Neuronal stem cell (in vitro differentiated cells): ENCODE measurements at places on chromosomes 6 and 20.

GRCh38 chr6:74075896-74076295 is 379.9 kb downstream of the CD109 start:
- no peaks in the 10 kb centered on the region for H3K27me3 ChIP-seq
- no peaks in the 10 kb centered on the region for H3K36me3 ChIP-seq
- H3K4me1 ChIP-seq = no peaks in the 10 kb centered on the region
- no peak overlapping the region for H3K4me3 ChIP-seq

DNA sequence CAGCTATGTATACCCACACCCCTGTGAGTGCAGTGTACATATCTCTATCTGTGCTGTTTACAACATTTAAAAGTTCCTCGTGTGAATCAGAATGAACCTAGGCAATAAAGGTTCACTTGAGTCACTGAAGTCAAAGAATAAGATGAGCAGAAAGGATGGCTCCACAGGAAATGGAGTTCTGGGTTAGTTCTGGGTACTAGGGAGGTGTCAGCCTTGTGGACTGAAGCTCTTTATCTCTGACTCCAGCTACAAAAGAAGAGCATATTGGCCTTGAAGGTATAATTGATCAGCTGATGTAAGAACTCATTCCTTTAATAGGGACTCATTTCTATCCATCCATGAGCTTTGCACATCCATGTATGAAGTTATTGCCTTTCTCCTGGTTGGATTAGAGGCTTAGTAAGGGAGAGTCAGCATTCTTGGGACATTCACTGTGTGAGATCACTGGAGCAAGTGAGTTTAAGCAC is 73.9 kb upstream of the BACH2 start:
- H3K27me3 ChIP-seq = no peaks in the 10 kb centered on the region
- no peak for DNase-seq
- no peaks in the 10 kb centered on the region for H3K36me3 ChIP-seq
- H3K27ac ChIP-seq = no peak overlapping the region
- H3K4me3 ChIP-seq = no peak overlapping the region

- H3K4me1 ChIP-seq = peaks cover 62% of the 10 kb centered on the region
- H3K27ac ChIP-seq = no peak overlapping the region
- no peaks in the 10 kb centered on the region for H3K36me3 ChIP-seq
These were observed 71.3 kb upstream of the KCNG1 start for GRCh38 chr20:51094221-51094620.

DNA sequence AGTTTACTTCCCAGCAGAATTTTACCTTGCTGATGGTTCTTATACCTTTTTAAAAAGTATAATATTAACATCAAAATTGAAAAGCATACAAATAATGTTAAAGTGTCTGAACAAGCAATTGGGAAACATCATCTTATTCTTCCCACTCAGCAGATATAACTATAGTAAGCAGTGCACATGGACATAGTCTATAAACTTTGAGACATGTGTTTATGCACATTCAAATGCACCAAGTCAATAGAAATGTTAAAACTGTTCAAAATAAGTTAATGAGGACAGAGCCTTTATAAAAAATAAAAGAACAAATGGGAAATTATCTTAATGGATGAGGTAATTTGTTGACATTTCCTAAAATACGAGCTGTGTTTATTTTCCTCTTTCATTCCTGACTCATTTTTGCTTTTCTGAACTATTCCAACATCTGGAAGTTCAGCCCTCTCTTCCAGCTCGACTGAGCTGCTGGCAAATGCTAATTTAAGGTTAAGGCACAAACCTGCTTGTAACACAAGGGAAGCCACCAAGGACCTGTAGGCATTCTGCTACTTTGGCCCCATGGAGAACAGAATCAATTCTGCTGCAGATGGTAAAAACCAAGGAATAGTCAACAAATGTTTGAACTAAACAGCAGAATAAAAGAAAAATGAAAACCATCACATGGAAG is 110.3 kb upstream of the MAP3K4 start:
- no peaks in the 10 kb centered on the region for H3K27me3 ChIP-seq
- no peaks in the 10 kb centered on the region for H3K36me3 ChIP-seq

- no peak overlapping the region for H3K4me3 ChIP-seq
- H3K27ac ChIP-seq = peak overlapping the region; percentile 4
- H3K27me3 ChIP-seq = no peaks in the 10 kb centered on the region
- no peak for DNase-seq
- H3K36me3 ChIP-seq = no peaks in the 10 kb centered on the region
These were observed 32.4 kb downstream of the JPH2 start for GRCh38 chr20:44154521-44155001.

GRCh38 chr6:129643176-129643575 is 66.8 kb downstream of the ARHGAP18 start:
- DNase-seq = no peak
- H3K27ac ChIP-seq = no peak overlapping the region
- no peaks in the 10 kb centered on the region for H3K27me3 ChIP-seq
- H3K4me1 ChIP-seq = no peaks in the 10 kb centered on the region
- no peak overlapping the region for H3K4me3 ChIP-seq

- H3K4me3 ChIP-seq = no peak overlapping the region
- no peaks in the 10 kb centered on the region for H3K4me1 ChIP-seq
- no peak overlapping the region for H3K27ac ChIP-seq
- H3K36me3 ChIP-seq = no peaks in the 10 kb centered on the region
- H3K27me3 ChIP-seq = no peaks in the 10 kb centered on the region
These were observed 52.6 kb upstream of the GCM1 start for GRCh38 chr6:53201270-53201669.

DNA sequence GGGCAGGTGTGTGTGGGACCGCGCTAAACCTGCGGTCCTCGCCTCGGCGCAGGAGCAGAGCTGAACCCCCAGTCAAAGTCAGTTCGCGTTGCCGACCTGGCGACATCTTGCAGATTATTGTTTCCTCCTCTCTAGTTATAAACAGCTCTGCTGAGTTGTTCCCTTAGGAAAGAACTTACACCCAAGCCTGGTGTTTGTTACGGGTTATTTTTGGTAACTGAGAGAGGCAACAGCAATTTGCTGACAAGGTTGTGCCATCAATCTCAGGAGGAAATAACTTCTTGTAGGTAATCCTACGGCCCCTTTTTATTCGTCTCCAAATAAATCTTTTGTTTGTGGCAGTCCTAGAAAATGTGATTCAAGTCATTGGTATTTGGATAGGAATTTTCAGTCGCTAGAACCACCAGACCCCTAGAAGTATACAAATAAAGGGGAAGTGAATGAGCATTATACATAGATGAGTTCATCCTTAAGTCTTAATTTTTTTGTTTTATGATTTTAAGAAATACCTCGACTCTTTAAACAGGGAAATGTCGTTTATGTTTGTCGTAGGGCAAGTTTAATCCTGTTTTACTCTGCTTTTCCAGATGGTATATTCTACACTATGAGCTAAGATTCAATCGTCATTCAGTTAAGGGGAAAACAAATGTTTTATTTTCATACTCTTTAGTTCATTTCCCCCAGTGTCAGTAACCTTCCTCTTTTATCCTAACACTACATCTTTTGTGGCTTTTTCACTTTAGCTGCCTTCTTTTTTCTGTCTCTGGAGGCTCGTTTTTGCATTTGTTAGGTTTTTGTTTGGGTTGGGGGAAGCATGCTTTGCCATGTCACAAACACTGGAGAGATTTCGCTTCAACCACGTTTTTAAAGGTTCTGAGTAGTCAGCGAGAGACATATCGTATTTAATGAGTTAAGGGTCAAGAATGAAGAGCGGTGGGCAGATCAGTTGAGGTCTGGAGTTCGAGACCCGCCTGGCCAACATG is 1.2 kb downstream of the PM20D2 start:
- H3K27ac ChIP-seq = no peak overlapping the region
- no peaks in the 10 kb centered on the region for H3K36me3 ChIP-seq
- no peaks in the 10 kb centered on the region for H3K27me3 ChIP-seq

GRCh38 chr6:161095916-161096315 is 104.3 kb downstream of the MAP3K4 start:
- H3K27me3 ChIP-seq = no peaks in the 10 kb centered on the region
- no peak overlapping the region for H3K4me3 ChIP-seq
- H3K36me3 ChIP-seq = peaks cover 98% of the 10 kb centered on the region
- DNase-seq = no peak

GRCh38 chr6:110233770-110234374 is 53.6 kb downstream of the CDC40 start:
- no peak overlapping the region for H3K27ac ChIP-seq
- H3K4me3 ChIP-seq = no peak overlapping the region
- H3K4me1 ChIP-seq = no peaks in the 10 kb centered on the region
- no peaks in the 10 kb centered on the region for H3K27me3 ChIP-seq
- H3K36me3 ChIP-seq = peaks cover 20% of the 10 kb centered on the region

DNA sequence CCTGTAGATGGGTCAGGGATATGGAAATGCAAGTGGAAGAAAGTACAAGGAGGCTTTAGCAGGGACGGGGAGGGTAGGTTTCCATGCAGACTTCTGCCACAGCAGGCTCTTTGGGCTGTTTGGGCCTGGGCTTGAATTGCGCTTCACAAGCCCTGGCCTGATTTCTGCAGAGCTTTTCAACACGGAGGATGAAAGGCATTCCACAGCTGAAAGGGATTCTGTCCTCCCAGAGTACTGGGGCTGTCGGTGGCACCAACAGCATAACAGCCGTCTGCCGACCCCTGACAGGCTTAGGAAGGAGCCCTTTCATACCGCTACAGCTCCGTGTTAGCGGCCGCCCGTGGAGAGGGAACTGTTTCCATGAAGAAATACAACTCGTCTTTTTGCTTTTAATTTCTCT is 22.9 kb upstream of the TBC1D7 start:
- no peak overlapping the region for H3K4me3 ChIP-seq
- peaks cover 8% of the 10 kb centered on the region for H3K4me1 ChIP-seq
- H3K27ac ChIP-seq = peak overlapping the region; percentile 87

GRCh38 chr6:152089992-152090391 is 282.5 kb downstream of the ESR1 start:
- no peak overlapping the region for H3K27ac ChIP-seq
- DNase-seq = no peak
- no peaks in the 10 kb centered on the region for H3K4me1 ChIP-seq

GRCh38 chr6:29488874-29489273 is 1.1 kb upstream of the MAS1L start:
- DNase-seq = no peak
- no peak overlapping the region for H3K27ac ChIP-seq
- no peak overlapping the region for H3K4me3 ChIP-seq
- H3K36me3 ChIP-seq = no peaks in the 10 kb centered on the region

- no peaks in the 10 kb centered on the region for H3K27me3 ChIP-seq
- H3K36me3 ChIP-seq = peaks cover 11% of the 10 kb centered on the region
- DNase-seq = no peak
- no peak overlapping the region for H3K27ac ChIP-seq
These were observed 21.2 kb downstream of the TNFRSF21 start for GRCh38 chr6:47288267-47289090.

DNA sequence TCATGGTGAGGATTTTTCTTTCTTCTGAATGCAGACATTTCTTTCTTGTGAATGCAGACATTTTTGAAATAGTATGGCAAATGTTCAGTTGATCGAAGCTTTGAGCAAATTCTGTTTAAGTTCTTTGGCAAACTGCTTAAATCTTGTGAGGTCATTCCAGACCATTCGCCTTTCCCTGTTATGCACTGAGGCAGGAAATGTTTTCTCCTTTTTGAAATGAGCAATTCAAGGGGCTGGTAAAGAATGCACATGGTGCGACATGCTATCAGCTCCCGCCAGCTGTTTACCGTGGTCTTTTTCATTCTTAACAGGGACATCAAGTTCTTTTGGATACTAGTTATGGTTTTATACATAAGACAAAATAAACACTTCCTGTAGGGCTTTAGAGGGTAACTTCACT is 112.0 kb upstream of the CCN2 start:
- H3K4me1 ChIP-seq = peaks cover 11% of the 10 kb centered on the region
- no peak overlapping the region for H3K27ac ChIP-seq
- H3K27me3 ChIP-seq = no peaks in the 10 kb centered on the region
- no peak overlapping the region for H3K4me3 ChIP-seq
- DNase-seq = no peak

GRCh38 chr6:136334853-136335252 is 45.2 kb upstream of the BCLAF1 start:
- H3K4me3 ChIP-seq = no peak overlapping the region
- no peaks in the 10 kb centered on the region for H3K27me3 ChIP-seq
- no peak overlapping the region for H3K27ac ChIP-seq
- DNase-seq = no peak
- H3K4me1 ChIP-seq = no peaks in the 10 kb centered on the region

GRCh38 chr6:170290296-170291128 is at the start of gene DLL1:
DLL1 (minus strand) TSS chr6:170291078; CDS start chr6:170290139, 939 bp downstream.
- H3K36me3 ChIP-seq = peaks cover 23% of the 10 kb centered on the region
- peaks cover 5% of the 10 kb centered on the region for H3K27me3 ChIP-seq
- H3K27ac ChIP-seq = peak within 1 kb of the TSS; percentile 97
- H3K4me3 ChIP-seq = peak within 1 kb of the TSS; percentile 82
- DNase-seq = peak; percentile 94

- no peaks in the 10 kb centered on the region for H3K36me3 ChIP-seq
- H3K27me3 ChIP-seq = no peaks in the 10 kb centered on the region
- H3K4me3 ChIP-seq = no peak overlapping the region
These were observed 748.7 kb downstream of the RFPL4B start for GRCh38 chr6:113095841-113096240.

DNA sequence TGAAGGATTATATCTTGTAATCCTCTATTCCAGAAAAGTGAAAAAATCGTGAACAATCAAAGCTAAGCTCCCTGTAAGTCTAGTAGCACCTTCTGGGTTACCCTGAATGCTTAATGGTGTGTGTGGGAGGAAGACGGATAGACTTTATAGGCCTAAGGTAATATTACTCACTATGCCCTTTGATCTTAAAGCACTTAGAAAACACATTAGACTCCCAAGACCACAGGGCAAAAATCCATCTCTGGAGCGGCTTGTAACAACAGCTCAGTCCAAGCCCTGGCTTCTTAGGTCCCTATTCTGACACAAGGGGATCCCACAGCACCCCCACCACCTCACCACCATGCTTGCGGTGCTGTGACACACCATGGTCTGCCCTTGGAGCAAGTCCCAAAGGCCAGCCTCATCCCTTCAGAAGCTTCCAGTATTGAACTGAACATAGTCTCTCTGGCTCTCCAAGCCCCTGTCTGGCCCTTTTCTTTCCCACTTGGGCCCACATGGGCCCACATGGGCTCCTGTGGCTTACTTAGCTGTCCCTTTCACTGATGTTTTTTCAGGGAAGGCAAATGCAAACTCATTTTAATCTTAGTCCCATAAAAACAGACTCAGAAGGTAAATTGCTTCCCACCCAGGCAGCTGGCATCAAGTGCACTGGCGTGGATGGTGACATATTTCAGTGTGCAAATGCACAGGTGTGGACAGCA is 28.3 kb downstream of the C6orf132 start:
- no peak overlapping the region for H3K27ac ChIP-seq
- DNase-seq = no peak
- no peaks in the 10 kb centered on the region for H3K36me3 ChIP-seq
- H3K27me3 ChIP-seq = peaks cover 24% of the 10 kb centered on the region
- H3K4me3 ChIP-seq = no peak overlapping the region
- H3K4me1 ChIP-seq = no peaks in the 10 kb centered on the region

DNA sequence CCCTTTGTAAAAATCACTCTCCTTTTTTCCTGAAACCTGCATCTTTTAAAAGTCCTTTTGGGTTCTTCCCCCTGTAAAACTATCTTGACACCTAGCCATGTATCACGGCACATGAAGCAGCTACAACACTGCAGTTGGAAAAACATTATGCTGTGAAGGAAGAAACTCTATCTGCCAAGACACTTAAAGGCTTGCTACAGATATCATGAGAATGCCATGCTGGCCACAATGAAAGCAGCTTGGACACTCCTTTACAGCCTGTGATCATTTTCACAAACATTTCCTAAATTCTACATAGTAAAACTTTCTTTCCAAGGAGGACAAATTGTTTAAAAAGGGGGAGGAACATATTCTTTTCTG is 31.8 kb downstream of the CNKSR3 start:
- H3K4me1 ChIP-seq = peaks cover 26% of the 10 kb centered on the region
- no peak for DNase-seq
- H3K36me3 ChIP-seq = no peaks in the 10 kb centered on the region
